ENCODE measurements at places on chromosomes 12 and 14. TPM values are rescaled to one million over a fixed set of nuclear protein-coding genes. Genes with fewer than 3 reads are reported as not detected.

DHH gene
- total RNA-seq, result 0.24 TPM

PRICKLE1 gene
- not detected for total RNA-seq

E2F7 gene
- total RNA-seq, result 0.22 TPM

DNA sequence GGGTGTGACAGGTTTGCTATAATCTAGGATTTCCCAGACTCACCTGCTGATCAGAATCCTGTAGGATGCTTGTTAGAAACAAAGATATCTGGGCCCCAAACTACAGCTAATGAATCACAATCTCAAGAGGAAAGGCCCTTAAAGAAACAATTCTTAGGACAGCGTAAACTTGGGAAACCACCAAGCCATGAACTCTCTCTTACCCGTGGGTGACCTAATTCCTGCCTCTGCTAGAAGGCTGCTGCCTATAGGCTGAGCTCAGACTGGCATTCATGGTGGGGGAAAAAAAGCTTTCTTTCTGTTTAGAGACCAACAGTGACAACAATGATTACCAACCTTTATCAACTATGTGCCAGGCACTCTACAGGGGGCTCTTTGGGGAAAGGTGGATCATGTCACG, 213.9 kb upstream of the FKBP4 start:
- H3K27ac ChIP-seq, result no peak overlapping the region
- H3K36me3 ChIP-seq, result no peaks in the 10 kb centered on the region
- no peak overlapping the region for H3K4me3 ChIP-seq
- H3K4me1 ChIP-seq, result no peaks in the 10 kb centered on the region

DNA sequence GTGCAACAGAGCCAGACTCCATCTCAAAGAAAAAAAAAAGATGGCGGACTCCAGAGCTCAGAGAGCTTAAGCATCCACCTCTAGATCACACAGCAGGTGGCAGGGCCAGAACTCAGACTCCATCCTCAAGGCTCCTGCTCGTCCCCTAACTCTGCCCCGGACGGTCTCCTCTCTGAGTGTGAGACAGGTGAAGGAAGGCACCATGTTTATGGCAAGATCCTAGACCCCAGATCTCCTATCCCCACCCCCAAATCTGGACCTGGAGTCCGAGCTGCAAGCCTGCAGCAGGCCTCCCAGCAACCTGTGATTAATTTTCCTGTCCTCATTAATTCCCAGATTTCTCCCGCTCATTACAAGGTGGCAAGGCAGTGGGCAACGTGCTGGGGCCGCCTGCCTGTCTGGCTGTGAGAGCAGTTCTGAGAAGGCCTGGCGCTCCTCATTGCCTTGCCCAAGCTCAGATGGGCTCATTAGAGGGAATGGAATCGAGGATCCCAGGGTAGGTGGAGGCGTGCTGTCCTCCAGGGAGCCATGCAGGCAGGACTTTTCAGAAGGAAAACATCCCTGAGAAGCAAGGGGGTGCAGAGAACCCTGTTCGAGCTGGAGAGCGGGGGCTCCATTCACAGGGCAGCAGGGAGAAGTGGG, 296.6 kb upstream of the RTL1 start:
- H3K36me3 ChIP-seq, result no peaks in the 10 kb centered on the region
- no peak overlapping the region for H3K4me3 ChIP-seq
- no peak overlapping the region for H3K27ac ChIP-seq
- no peak for DNase-seq
- H3K4me1 ChIP-seq, result no peaks in the 10 kb centered on the region

DNA sequence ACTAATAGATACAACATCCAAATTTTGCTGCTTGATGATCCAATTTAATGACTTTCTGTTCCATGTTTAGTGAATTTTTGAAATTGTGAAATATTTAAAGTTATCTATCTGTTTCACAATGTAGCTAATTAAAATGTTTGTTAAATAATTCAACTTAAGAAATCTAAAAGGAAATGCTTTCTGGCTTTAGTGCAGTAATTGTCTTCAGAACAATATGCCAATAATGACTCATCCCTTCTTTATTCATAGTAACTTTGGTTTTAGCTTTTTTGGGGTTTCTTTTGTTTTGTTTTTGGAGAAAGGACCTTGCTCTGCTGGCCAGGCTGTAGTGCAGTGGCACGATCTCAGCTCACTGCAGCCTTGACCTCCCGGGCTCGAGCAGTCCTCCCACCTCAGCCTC, 479.2 kb upstream of the RGS6 start:
- H3K27ac ChIP-seq, result no peak overlapping the region
- no peak for DNase-seq
- no peaks in the 10 kb centered on the region for H3K4me1 ChIP-seq
- no peaks in the 10 kb centered on the region for H3K27me3 ChIP-seq
- H3K36me3 ChIP-seq, result no peaks in the 10 kb centered on the region
- no peak overlapping the region for H3K4me3 ChIP-seq

DNA sequence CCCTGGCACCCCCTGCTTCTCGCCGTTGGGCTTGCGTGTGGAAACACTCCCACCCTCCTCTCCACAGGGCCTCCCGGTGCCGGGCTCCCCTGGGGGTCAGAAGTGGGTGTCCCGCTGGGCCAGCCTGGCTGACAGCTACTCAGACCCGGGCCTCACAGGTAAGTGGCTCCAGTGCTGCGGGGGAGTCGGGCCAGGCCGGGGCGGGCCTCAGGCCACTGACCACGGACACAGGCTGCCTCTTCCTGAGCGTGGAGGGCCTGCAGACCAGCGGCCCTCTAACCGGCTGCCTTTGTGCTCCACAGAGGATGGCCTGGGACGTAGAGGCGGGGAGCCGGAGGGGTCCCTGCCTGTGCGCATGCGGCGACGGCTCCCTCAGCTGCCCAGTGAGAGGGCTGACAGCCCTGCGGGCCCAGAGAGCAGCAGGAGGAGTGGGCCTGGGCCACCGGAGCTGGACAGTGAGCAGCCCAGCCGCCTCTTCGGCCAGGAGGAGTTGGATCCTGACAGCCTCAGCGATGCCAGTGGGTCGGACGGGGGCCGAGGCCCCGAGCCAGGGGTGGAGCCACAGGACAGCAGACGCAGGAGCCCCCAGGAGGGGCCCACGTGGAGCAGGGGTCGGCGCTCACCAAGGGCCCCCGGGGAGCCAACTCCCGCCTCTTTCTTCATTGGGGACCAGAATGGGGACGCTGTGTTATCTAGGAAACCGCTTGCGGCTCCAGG, 21.1 kb downstream of the CEP170B start:
- no peak for DNase-seq
- no peaks in the 10 kb centered on the region for H3K4me1 ChIP-seq
- H3K27me3 ChIP-seq, result no peaks in the 10 kb centered on the region
- no peak overlapping the region for H3K4me3 ChIP-seq
- no peaks in the 10 kb centered on the region for H3K36me3 ChIP-seq

DNA sequence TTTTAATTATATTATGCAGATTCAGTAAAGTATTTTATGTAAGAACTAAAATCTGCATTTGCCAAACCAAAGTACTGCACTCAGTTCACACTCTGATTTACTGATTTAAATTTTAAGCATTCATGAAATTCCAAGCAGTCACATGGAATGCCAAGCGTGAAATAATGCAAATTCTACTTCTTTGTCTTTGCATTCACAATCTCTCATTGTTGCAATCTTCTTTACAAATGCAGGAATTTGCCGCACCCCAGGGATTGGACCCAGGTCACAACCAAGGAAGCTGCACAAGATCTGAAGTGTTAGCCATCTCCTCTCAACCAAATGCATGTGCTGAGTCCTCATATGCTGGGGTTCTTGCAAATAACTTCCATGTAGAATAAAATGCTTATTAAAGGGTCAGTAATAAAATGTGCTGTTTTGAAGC, 71.9 kb downstream of the TUNAR start:
- H3K36me3 ChIP-seq, result no peaks in the 10 kb centered on the region
- H3K4me3 ChIP-seq, result no peak overlapping the region
- H3K4me1 ChIP-seq, result no peaks in the 10 kb centered on the region

IGF1 gene
- total RNA-seq, result 1.5 TPM

DNA sequence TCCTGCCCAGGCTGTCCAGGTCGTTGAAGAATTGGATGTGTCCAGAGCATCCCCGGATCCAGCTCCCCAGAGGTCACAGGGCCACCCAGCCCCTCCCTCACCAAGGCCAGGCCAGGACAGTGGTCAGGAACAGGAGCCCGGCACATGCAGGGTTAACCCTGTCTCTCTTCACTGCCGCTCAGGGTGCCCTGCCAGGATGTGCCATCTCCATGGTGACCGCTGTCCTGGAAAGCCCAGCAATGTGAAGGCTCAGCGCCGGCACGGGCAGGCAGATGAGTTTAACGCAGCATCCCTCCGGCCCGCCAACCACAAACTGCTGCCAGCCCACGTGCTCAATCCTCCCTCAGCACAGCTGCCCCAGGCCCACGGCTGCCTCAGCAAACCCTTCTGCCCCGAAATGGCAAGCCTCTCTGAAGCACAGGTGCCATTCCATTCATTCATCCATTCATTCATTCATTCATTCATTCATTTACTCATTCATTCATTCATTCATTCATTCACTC, 4.4 kb downstream of the TMEM179 start:
- H3K4me1 ChIP-seq, result no peaks in the 10 kb centered on the region
- no peak overlapping the region for H3K4me3 ChIP-seq
- H3K27ac ChIP-seq, result no peak overlapping the region
- no peaks in the 10 kb centered on the region for H3K36me3 ChIP-seq
- no peaks in the 10 kb centered on the region for H3K27me3 ChIP-seq
- no peak for DNase-seq
